ENCODE measurements at places on chromosomes 6 and 20.

GRCh38 chr20:19713822-19714578 lies 44.1 kb upstream of the RIN2 start:
- no peak for DNase-seq

DNA sequence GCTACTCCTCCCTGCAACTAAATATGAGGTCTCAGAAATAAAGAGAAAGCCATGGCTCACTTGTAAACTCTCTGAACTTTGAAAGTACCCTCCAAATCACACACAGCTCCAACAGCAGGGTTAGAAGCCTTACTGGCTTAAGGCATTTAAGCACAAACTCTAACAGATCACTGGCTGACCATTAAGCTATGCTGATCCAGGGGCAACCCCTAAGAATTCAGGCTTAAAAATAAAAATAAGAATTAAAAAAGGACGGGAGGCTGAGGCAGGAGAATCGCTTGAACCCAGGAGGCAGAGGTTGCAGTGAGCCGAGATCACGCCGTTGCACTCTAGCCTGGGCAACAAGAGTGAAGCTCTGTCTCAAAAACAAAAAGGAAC lies 21.8 kb downstream of the HLA-E start:
- DNase-seq: no peak

DNA sequence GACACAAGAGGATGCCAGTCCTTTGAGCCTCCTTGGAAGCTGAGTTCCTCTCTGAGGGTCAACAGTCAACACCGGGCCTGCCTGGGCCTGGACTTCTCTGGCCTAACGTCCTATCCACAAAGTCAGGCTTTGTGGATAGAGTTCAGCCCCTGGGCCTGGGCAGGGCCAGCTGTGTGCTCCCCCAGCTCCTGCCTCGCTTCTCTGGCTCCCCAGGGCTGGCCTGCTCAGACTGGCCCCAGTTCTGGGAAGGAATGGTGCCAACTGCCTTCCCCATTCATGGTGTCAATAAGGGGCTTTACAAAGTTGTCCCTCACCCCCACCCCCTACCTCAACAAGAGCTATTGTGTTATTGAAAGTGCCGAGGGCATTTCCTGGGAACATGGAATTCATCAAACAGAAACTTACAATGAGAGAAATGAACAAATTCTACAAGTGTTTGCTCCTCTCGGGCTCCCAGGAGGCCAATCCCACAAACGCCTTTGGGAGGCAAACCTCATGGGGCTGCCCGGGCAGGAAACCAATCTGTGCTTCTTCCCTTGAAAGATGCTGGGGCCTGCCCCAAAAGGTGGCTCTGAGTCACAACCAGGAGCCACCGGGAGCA lies 26.5 kb upstream of the PPP1R14C start:
- DNase-seq: no peak

GRCh38 chr6:129273161-129273560 lies 390.2 kb downstream of the LAMA2 start:
- DNase-seq: no peak

- DNase-seq: no peak
Observed at GRCh38 chr6:1792989-1793388, 183.3 kb downstream of the FOXC1 start.

GRCh38 chr6:45116714-45117410 lies 211.3 kb upstream of the RUNX2 start:
- DNase-seq: peak; percentile 88

DNA sequence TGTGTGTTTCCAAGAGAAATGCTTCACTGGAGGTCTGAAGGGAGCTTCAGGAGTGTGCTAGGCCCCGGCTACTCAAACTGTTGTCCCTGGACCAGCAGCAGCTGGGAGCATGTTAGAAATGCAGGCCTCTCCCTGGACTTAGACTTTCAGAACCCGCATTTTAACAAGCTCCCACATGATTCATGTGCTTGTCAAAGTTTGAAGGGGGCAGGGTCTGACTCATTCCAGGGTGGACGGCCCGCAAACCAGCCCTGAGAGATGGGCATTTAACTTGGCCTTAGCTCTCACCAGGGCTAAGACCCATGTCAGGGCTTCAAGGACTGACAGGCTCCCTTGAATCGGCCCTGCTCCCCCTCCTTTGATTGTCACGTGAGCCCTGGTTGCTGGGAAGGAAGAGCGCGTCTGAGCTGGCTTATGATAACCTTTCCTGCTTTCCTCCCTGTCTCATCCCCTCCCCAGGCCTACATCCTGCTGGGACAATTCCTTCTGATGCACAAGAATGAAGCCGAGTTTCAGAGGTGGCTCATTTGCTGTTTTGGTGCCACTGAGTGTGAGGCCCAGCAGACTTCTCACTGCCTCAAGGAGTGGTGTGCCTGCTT lies 35.5 kb downstream of the BANF2 start:
- DNase-seq: peak; percentile 11

- DNase-seq: no peak
Observed at GRCh38 chr6:34608321-34609091, 52.4 kb upstream of the SPDEF start.

DNA sequence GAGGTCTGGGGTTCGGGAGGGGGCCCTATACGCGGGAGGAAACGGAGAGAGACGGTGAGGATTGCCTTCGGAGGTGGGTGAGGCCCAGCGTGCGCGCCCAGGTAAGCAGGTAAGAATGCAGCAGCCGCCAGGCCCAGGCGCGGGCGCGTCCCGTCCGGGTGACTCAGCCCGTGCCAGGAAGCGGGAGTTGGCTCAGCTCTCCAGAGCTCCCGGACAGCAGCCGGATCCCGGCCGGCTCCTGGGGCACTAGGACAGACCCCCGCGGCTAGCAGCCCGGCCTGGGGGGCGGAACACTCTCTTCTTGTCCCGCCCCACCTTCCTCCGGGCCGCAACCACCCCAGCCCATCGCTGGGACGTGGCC lies 1.5 kb upstream of the MDFI start:
- no peak for DNase-seq

DNA sequence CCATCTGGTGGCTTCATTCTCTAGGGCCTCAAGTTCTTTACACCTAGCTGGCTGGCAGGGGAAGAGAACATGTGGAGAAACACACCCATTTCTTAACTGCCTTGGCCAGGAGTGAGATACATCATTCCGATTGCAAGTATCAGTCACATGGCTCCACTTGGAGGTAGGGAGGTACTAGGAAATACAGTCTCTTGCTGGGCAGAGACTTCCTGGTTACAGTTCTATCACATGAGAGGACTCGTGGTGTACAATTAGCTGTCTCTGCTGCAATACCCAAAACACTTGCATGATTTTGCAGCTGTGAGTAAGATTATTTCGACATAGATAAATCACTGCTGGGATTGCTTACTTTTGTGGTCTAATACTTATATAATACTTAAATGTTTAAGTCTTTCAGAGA lies 51.1 kb downstream of the GTF2H5 start:
- peak; percentile 91 for DNase-seq

DNA sequence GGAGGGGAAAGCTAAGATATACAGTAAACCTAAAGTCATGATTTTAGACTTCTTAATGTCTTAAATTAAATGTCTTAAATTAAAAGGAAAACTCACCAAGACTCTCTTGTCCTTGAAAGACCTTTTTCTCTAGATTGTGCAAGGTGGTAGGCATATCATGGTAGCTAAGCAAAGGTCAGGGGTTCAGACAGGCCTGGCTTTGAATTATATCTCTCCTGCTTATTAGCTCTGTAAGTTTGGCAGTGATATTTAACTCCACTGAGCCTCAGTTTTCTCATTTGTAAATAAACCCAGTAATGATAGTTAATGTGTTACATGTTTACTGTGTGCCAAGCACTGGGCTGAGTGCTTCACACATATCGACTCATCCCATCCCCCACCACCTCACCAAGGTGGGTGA lies 203.3 kb downstream of the SLC24A3 start:
- no peak for DNase-seq

DNA sequence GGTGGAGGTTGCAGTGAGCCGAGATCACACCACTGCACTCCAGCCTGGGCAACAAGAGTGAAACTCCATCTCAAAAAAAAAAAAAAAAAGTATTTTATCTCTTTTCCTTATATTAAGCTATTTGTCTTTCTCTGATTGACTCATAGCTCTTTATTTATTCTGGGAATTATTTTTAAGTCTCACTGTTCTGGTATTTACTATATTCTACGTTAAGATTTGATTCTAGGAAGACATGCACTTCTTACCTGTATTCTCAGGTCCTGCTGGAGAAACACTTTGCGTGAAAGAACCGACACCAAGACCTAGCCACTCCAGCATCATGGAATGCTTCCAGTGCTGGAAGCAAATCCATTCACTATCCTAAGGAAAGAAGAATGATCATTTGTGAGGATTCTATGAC lies 17.6 kb downstream of the ZNFX1 start:
- DNase-seq: no peak

DNA sequence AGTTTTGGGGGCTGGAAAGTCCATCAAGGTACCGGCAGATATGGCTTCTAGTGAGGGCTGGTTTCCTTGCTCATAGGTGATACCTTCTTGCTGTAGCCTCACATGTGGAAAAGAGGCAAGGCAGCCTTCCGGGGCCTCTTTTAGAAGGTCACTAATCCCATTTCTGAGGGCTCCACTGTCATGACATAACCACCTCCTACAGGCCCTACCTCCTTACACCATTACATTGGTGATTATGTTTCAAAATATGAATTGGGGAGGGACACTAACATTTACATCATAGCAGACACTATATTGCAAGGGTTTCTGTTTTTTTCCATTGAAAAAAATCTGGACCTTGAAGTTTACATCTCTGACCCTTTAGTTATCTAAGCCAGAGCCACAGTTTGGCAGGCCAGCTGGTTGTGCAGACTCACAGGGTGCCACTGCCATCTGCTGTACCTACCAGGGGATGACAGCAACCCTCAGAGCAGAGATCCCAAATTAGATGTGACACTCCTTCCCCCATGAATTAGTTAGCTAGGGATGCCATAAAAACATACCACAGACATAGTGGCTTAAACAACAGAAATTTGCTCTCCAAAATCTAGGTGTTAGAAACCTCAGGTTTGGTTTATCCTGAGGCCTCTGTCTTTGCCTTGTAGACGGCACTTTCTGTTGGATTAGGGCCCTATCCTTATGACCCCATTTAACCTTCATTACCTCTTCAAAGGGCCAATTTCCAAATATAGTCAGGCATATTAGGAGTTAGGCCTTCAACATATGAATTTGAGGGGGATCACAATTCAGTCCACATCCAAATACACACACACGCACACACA lies 166.4 kb upstream of the RNF217 start:
- no peak for DNase-seq

GRCh38 chr6:153435787-153436186 lies 304.7 kb upstream of the RGS17 start:
- DNase-seq: no peak

GRCh38 chr6:45044086-45044485 lies 284.0 kb upstream of the RUNX2 start:
- no peak for DNase-seq
